ENCODE measurements at places on chromosomes 7 and 10.

GRCh38 chr10:91745090-91745831 lies 53.0 kb upstream of the TNKS2 start:
- DNase-seq, result no peak

DNA sequence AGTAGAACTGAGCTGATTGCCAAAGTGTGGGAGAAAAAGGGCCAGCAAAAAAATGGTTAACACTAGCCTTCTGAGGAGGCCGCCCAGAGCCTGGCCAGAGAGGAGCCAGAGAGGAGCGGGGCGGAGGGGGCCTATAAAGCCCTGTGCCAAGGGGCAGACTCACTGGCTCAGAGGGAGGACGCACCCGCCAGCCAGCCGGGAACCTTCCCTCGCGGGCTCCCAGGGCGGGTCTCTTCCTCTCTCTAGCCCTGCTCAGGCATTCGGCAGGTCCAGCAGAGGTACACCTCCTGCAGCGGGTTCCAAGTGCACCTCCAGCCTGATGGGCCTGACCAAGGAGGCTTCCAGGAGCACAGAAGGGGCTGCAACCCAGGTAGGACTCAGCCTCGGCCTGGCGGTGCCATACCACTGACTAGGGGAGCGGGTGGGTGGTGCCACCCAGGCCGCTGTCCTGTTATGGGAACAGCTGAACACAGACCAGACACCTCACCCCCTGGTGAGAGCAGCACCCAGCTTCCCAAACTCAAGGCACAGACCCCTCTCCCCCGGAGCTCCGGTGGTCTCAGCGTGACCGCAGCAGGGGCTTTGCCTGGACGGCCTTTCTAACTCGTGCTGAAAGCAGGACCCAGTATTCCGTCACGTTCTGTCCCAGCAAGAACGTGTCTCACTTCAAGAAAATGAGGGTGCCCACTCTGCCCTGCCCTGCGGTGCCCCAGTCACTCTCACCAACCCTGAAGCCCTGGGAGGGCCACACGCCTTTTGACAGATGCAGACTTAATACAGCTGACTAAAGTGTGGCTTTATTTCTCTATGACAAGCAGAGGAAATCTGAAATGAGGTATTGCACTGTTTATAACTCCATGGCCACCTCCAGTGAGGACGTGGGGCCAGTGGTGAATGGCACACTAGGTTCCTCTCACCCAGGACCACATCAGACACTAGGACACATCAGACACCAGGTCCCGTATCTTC lies at the start of gene GPER1:
GPER1 (plus strand) TSS at position 162 of the 969 bp plus-strand sequence. CDS start 3,616 bp downstream, outside the sequence.
- no peak for DNase-seq

DNA sequence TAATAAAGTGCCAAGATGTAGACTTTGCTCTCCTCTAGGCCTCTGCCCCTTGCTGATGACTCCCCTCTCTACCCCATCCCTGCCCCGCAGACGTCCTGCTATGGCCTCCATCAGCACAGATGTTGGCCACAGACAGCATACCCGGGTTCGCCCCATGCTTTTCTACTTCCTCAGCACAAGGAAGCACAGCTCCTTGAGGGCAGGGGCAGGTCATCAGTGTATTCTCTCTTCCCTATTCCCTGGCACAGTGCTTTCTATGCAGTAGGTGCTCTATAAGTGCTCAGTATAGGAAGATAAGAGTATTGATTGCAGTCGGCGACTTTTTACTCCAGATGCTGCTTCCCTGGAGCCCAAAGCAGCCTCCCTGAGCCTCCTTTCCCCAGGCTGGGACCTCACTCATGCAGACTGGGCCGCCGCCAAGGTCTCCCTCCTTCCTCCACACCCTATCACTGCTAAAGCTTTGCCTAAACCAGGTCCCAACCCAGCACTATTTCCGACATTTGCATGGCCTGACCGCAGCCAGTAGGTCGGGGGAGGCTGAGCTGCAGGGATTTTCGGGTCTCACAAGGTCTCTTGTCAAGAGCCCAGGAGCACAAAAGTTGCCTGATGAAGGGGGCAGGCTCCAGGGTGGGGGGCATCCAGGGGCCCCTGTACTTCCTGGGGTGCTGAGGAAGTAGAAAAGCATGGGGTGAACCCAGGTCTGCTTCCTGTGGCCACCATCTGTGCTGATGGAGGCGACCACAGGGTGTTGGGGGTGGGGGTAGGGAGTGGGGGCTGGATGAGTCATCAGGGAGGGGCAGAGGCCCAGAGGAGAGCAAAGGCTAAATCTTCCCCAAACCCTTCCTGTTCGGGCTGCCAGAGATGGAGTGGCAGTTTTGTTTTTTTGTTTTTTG lies 8.0 kb downstream of the CALHM3 start:
- peak; percentile 78 for DNase-seq

GRCh38 chr10:100232101-100232500 lies 2.7 kb upstream of the CHUK start:
- DNase-seq, result no peak

GRCh38 chr10:10047426-10047825 lies 970.2 kb upstream of the CELF2 start:
- DNase-seq, result no peak

- DNase-seq, result no peak
These were observed 243.0 kb downstream of the WDR37 start for GRCh38 chr10:1299041-1299726.
